Neural crest cell (in vitro differentiated cells): ENCODE measurements at places on chromosomes 11 and 22. TPM values are rescaled to one million over a fixed set of nuclear protein-coding genes. Genes with fewer than 3 reads are reported as not detected.
A peak's percentile ranks its signal among the peaks of the same experiment; 100 is the strongest.

Gene VSIG10L2
- total RNA-seq = not detected in 2 replicates

Gene POLR3H
- total RNA-seq = 54.0 and 55.5 TPM in 2 replicates

Gene MRGPRF
- total RNA-seq = 0.16 and 0.23 TPM in 2 replicates

Gene RIC3
- total RNA-seq = 8.9 and 9.1 TPM in 2 replicates

Gene PARVG
- 0.14 and 0.23 TPM in 2 replicates for total RNA-seq

Gene BIK
- total RNA-seq = 0.61 and 0.86 TPM in 2 replicates

- H3K27me3 ChIP-seq = no peaks in the 10 kb centered on the region
- H3K36me3 ChIP-seq = no peaks in the 10 kb centered on the region
- H3K4me1 ChIP-seq = peaks cover 35% of the 10 kb centered on the region
- H3K27ac ChIP-seq = no peak overlapping the region
Measured at GRCh38 chr22:23190526-23190925, 10.2 kb downstream of the BCR start.

DNA sequence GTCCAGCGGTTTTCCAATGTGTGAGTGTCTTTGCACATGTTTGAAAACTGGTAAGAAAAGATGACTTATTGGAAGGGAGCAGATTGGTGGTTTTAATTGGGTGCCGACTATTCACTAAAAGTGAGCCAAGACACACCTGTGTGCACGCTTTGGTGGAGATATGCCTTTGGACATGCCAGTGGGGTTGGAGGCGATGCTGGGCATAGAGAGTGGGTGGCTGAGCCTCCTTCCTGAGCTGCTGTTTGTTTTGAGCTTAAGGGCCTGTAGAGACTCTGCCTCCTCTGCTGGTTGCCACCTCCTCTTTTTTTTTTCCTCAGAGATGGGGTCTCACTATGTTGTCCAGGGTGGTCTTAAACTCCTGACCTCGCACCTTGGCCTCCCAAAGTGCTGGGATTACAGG, 9.5 kb downstream of the IGHMBP2 start:
- H3K4me1 ChIP-seq = no peaks in the 10 kb centered on the region
- H3K27ac ChIP-seq = no peak overlapping the region
- H3K27me3 ChIP-seq = no peaks in the 10 kb centered on the region
- no peak for DNase-seq
- H3K4me3 ChIP-seq = no peak overlapping the region
- H3K36me3 ChIP-seq = peaks cover 3% of the 10 kb centered on the region

DNA sequence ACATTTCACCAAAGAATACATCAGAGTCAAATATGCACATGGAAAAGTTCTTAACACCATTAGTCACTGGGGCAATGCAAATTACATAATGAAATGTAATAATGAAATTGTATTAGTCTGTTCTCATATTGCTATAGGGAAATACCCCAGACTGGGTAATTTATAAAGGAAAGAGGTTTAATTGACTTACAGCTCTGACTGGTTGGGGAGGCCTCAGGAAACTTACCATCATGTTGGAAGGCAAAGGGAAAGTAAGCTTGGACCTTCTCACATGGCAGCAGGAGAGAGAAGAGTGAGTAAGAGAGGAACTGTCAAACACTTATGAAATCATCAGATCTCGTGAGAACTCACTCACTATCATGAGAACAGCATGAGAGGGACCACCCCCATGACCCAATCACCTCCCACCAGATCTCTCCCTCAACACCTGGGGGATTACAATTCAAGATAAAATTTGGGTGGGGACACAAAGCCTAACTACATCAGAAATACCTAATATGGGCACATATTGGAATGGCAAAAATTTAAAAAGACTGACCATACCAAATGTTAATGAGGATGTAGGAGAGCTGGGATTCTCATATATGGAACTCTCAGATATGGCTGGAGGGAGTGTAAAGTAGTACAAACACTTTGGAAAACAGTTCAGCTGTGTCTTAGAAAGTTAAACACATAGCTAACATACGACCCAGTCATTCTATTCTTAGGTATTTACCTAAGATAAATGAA, 65.1 kb upstream of the CD44 start:
- DNase-seq = no peak
- H3K27me3 ChIP-seq = no peaks in the 10 kb centered on the region
- peaks cover 7% of the 10 kb centered on the region for H3K36me3 ChIP-seq
- H3K4me1 ChIP-seq = no peaks in the 10 kb centered on the region
- no peak overlapping the region for H3K27ac ChIP-seq

- H3K4me1 ChIP-seq = peaks cover 13% of the 10 kb centered on the region
- peaks cover 2% of the 10 kb centered on the region for H3K36me3 ChIP-seq
- peaks cover 19% of the 10 kb centered on the region for H3K27me3 ChIP-seq
- H3K27ac ChIP-seq = peak overlapping the region; percentile 43
- no peak for DNase-seq
Measured at GRCh38 chr22:50677493-50678217, 5.0 kb downstream of the SHANK3 start.

DNA sequence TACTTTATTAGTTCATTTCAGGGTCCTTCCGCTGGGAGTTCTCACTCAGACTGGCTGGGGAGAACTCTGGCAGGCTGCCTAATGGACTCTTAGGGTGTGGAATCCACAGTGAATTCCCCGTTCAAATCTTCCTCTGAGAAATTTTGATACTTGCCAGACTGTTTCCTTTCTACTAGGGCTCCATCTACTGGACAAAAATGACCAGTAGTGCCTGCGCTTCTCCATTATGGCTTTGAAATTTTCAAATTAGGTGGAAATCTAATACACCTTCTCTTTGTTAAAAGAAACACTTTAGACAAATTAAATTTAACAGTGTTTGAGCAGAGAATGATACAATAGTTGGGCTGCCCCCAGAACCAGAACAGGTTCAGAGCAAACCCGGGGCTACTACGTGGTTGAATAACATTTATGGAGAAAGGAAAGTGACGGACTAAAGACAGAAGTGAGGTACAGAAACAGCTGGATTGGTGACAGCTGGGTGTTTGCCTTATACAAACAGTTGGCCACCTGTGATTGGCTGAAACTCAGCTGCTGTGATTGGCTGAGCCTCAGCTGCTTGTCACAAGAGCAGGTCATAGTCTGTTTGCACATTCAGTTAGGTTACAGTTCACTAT, 52.9 kb upstream of the FDX1 start:
- H3K4me1 ChIP-seq = peaks cover 15% of the 10 kb centered on the region
- H3K36me3 ChIP-seq = no peaks in the 10 kb centered on the region
- H3K27me3 ChIP-seq = no peaks in the 10 kb centered on the region

DNA sequence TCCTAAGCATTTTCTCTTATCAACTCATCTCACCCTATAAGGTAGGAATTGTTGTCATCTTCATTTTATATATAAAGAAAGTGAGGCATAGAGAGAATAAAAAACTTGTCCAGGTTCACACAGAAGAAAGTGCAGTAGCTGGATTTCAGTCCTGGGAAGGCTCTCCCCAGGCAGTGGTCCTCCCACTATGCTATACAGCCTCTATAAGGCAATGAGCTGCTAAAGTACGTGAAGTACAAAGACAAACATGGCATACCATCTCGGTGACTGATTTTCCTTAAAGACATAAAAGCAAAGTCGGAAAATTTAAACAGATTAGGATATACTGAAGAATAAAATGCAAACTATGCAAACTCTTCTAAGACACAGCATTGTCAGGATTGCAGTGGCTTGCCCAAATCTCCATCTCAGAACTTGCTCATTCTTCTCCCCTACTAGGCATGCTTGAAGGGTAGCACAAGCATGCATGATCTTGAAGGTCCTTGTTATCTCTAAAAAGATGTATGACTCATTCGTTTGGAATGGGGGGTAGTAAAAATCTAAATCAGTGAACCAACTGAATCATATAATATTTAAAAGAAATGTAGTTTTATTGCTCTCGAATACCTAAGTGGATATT, 97.8 kb upstream of the CSNK2A3 start:
- no peaks in the 10 kb centered on the region for H3K36me3 ChIP-seq
- no peak for DNase-seq
- H3K4me3 ChIP-seq = no peak overlapping the region
- no peaks in the 10 kb centered on the region for H3K27me3 ChIP-seq
- no peak overlapping the region for H3K27ac ChIP-seq

DNA sequence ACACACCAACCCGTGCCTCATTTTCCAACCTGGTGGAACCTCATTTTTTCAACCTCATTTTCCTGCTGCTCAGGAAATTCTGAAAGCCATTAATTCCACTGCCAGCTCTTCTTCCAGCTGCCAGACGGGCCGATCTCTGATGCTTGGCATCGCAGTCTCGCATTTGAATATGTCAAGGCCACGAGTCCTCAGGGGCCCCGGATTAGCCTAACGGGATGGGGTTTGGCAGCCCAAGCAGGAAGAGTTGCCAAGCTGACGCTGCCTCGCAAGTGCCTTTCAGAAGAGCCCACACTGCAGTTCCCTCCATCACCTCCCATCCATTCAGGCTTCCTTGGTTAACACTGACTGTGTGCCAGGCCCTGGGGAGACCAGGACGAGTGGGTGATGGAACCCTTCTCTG, 8.7 kb downstream of the RASD2 start:
- no peaks in the 10 kb centered on the region for H3K36me3 ChIP-seq
- no peak overlapping the region for H3K27ac ChIP-seq
- H3K4me3 ChIP-seq = no peak overlapping the region
- peaks cover 8% of the 10 kb centered on the region for H3K4me1 ChIP-seq
- no peak for DNase-seq

DNA sequence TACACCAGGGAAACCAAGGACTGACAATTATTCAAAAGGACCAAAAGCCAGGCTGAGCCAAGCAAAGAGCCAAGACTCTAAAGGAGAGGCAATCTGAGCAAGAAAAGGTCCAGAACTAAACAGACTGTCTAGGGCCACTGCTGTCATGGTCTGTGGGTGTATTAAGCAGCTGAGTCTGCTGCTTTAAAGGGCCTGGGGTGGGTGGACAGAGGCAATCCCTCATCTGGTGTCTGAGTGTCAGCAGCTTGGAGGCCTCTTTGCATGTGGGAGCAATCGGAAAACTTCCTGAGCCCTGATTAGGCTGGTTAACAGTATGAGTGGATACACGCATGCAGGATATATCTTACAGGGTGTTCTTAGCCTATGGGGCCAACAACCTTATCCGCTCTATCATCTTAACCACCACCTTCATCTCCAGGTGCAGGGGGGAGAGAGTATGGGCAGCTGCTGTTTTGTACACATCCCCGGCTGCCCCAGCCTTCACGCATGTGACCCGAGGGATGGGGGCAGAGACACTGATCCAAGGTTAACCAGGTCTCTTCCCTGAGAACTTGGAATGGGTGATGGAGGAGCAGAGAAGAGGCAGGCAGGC, 67.5 kb upstream of the TIMP3 start:
- peak overlapping the region; percentile 96 for H3K27ac ChIP-seq
- no peak for DNase-seq
- peaks cover 35% of the 10 kb centered on the region for H3K4me1 ChIP-seq
- H3K4me3 ChIP-seq = no peak overlapping the region
- no peaks in the 10 kb centered on the region for H3K27me3 ChIP-seq

- peaks cover 9% of the 10 kb centered on the region for H3K4me1 ChIP-seq
- no peak for DNase-seq
- no peaks in the 10 kb centered on the region for H3K27me3 ChIP-seq
- H3K4me3 ChIP-seq = no peak overlapping the region
Measured at GRCh38 chr11:109864834-109865547, 228.2 kb upstream of the ZC3H12C start.

- no peaks in the 10 kb centered on the region for H3K4me1 ChIP-seq
- H3K27ac ChIP-seq = no peak overlapping the region
- DNase-seq = no peak
- H3K27me3 ChIP-seq = no peaks in the 10 kb centered on the region
- no peak overlapping the region for H3K4me3 ChIP-seq
Measured at GRCh38 chr11:117459123-117459978, 131.7 kb downstream of the CEP164 start.

- H3K4me1 ChIP-seq = peaks cover 16% of the 10 kb centered on the region
- DNase-seq = no peak
- no peak overlapping the region for H3K4me3 ChIP-seq
- no peaks in the 10 kb centered on the region for H3K27me3 ChIP-seq
- H3K27ac ChIP-seq = no peak overlapping the region
Measured at GRCh38 chr22:24813861-24814770, 8.1 kb downstream of the SGSM1 start.

- H3K4me1 ChIP-seq = peaks cover 27% of the 10 kb centered on the region
- no peaks in the 10 kb centered on the region for H3K36me3 ChIP-seq
- no peaks in the 10 kb centered on the region for H3K27me3 ChIP-seq
- peak overlapping the region; percentile 88 for H3K4me3 ChIP-seq
Measured at GRCh38 chr11:75582895-75583717, 21.1 kb downstream of the SERPINH1 start.

- H3K27me3 ChIP-seq = peaks cover 20% of the 10 kb centered on the region
- no peaks in the 10 kb centered on the region for H3K36me3 ChIP-seq
- peak overlapping the region; percentile 20 for H3K27ac ChIP-seq
- H3K4me1 ChIP-seq = peaks cover 42% of the 10 kb centered on the region
- peak overlapping the region; percentile 16 for H3K4me3 ChIP-seq
Measured at GRCh38 chr11:117814766-117815261, 9.7 kb downstream of the FXYD2 start.

DNA sequence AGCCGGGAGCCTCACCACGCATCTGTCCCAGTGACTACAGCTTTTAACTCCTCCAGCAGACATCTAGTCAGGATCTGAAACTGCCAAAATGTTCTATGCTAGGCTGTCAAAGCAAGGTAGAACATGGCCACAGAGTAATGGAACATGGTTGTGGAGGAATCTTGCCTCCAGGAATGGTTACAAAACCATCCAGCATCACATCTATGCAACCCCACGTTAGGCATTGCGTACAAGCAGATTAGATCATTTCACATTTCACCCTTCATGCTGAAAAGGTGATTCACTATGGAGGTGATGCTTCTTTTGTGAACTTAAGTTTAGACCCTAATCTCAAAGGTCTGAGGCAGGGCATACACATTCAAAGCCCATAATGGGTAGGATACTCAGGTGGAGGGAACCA, 103.0 kb downstream of the PARVA start:
- DNase-seq = no peak
- no peaks in the 10 kb centered on the region for H3K4me1 ChIP-seq
- no peak overlapping the region for H3K27ac ChIP-seq
- no peaks in the 10 kb centered on the region for H3K27me3 ChIP-seq
- H3K4me3 ChIP-seq = no peak overlapping the region

- H3K36me3 ChIP-seq = no peaks in the 10 kb centered on the region
- H3K4me3 ChIP-seq = no peak overlapping the region
- H3K27ac ChIP-seq = peak overlapping the region; percentile 27
- H3K27me3 ChIP-seq = peaks cover 26% of the 10 kb centered on the region
Measured at GRCh38 chr22:49622241-49623105, 205.2 kb downstream of the BRD1 start.

DNA sequence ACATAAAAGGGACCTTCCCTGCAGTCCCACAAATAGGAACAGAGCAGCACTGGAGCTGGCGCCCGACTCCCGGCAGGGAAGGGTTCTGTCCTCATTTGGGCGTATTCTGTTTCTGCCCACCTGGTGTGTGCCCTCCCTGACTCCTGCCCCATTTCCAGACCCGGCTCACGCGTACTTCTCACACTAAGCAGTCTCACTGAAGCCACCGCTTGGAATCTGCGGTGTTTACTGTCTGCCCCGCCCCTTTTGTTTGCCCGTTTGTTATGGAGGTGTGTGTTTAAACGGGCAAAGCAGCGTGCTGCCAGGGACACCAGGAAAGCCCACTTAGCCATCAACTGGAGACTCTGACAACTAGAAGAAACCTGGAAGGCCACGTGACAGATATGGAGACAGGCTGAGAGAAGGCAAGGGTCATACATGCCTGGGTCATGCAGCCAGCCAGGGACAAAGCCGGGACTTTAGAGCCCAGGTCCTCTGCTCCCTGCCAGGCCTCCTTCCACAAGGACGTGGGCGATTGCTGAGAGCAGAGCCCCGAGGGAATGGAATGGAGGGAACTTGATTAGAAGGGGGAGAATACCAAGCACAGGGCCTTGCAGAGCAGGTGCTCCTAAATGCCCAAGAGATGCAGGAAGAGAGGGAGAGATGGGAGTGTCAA, 8.7 kb upstream of the EFCAB6 start:
- H3K27me3 ChIP-seq = no peaks in the 10 kb centered on the region
- peaks cover 8% of the 10 kb centered on the region for H3K4me1 ChIP-seq
- no peaks in the 10 kb centered on the region for H3K36me3 ChIP-seq
- no peak for DNase-seq
